Stimulated activated CD4-positive, alpha-beta T cell treated with anti-CD3 and anti-CD28 coated beads, Interleukin-1b, Interleukin-23, amount 100 ng/mL, for 4 hours (primary cell): ENCODE measurements at places on chromosomes 1 and 21.

- no peak for DNase-seq
These were observed 212.0 kb upstream of the RRP15 start for GRCh38 chr1:218073062-218073461.

- no peak for DNase-seq
These were observed 39.9 kb downstream of the ACP6 start for GRCh38 chr1:147630447-147630846.

- no peak for DNase-seq
These were observed 26.3 kb downstream of the PRDX6 start for GRCh38 chr1:173503391-173503790.

- DNase-seq = no peak
These were observed 3.9 kb downstream of the NCAM2 start for GRCh38 chr21:21002153-21002552.

GRCh38 chr1:197989058-197989457 is 71.9 kb downstream of the LHX9 start:
- no peak for DNase-seq

- no peak for DNase-seq
These were observed 42.2 kb upstream of the RALGPS2 start for GRCh38 chr1:178682886-178683285.

- no peak for DNase-seq
These were observed 81.6 kb upstream of the CACHD1 start for GRCh38 chr1:64388336-64388735.

- DNase-seq = no peak
These were observed 94.0 kb downstream of the IFI44 start for GRCh38 chr1:78743626-78744025.

DNA sequence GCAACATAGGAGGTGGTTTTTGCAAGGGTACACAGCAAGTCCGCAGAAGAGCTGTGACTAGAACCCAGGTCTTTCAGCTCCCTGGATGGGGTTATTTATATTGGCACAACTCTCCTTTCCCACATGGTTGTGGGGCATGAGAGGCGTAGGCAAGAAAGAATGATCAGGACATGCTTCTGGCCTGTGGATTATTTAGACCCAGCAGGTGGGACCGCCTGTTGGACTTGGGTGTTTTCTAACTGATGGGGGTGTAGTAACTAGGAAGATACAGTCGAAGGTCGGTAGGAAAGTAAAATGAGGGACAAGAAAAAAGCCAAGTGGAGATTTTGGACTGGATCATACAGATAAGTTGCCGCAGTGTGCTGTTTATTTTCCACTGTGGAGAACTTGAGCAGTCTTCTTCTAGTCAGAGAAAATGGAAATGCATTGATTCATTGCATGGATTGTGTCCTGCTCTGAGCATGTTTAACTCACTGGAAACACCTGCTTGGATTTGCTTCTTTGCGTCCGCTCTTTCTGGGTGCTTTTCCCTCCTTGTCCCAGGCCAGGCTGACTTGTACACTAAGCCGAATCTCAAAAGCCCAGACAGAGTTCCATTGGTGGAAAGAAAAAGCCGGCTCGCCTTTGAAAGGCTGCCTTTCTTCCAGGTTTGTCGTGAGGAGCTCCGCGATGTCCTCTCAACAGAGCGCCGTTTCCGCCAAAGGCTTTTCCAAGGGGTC is 592 bp downstream of the CRCT1 start:
- no peak for DNase-seq

- DNase-seq = no peak
These were observed 491.5 kb upstream of the B3GALT2 start for GRCh38 chr1:193677874-193678273.

- DNase-seq = no peak
These were observed 101.2 kb downstream of the NFIA start for GRCh38 chr1:61183471-61184039.

DNA sequence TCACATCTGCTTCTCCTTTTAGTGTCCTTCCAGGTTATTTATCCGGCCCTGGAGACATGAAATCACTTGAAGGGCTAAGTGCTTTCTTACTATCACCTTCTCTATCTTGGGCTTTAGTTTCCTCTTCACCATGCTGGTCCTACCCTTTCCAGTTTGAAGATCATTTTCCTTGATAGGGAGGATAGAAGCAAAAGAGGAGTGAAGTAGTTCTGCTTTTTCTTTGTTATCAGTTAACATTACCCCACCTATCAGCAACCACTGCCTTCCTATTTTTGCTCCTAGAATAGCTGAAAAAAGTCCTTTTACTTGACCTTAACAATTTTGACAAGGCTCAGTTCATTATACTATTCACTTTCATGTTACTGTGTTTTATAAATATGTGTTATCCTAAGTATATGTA is 19.4 kb downstream of the RGL1 start:
- no peak for DNase-seq

GRCh38 chr1:62922006-62922405 is 138.1 kb downstream of the ATG4C start:
- DNase-seq = no peak
